ENCODE measurements at places on chromosomes 3 and 15.
A peak's percentile ranks its signal among the peaks of the same experiment; 100 is the strongest.

- DNase-seq = no peak
Measured at GRCh38 chr3:78647726-78648125, 1120.1 kb downstream of the ROBO1 start.

- DNase-seq = no peak
Measured at GRCh38 chr3:29755416-29755815, 474.5 kb downstream of the RBMS3 start.

DNA sequence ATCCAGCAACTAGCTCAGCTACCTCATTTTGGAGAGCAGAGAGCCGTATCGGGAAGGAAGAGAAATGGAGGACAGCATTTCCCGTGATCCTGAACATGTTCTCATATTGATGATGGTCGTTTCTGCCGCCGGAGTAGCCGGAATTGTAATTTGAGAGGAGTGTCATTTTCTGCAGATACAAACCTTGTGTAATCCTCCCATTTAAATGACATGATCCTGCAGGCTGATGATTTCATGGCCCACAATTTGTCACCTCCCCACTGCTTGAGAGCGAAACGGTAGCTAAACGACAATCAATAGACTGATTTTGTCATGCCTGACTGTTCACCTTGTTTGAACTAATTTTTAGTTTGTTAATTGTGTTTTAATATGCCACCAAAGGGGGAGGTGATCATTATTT is 126.5 kb upstream of the CNTN6 start:
- DNase-seq = no peak

- no peak for DNase-seq
Measured at GRCh38 chr3:146067048-146067447, 93.9 kb downstream of the PLOD2 start.

GRCh38 chr3:88005066-88005465 is 53.7 kb downstream of the CGGBP1 start:
- DNase-seq = no peak

DNA sequence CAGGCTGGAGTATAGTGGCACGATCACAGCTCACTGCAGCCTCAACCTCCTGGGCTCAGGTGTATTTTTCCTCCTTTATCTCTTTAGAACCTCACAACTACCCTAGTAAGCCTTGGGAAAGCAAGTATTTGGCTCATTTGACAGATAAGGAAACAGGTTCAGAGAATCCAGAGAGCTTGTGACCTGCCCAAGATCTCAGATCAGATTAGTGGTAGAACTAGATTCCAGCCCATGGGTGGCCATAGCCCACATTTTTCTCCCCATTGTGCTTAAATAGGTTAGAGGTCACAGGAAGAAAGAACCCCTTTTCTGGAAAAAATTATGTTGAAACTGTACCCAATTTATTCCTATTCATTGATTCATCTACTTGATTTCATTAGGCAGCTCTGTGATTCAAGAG is 64.3 kb downstream of the TSC22D2 start:
- DNase-seq = no peak

DNA sequence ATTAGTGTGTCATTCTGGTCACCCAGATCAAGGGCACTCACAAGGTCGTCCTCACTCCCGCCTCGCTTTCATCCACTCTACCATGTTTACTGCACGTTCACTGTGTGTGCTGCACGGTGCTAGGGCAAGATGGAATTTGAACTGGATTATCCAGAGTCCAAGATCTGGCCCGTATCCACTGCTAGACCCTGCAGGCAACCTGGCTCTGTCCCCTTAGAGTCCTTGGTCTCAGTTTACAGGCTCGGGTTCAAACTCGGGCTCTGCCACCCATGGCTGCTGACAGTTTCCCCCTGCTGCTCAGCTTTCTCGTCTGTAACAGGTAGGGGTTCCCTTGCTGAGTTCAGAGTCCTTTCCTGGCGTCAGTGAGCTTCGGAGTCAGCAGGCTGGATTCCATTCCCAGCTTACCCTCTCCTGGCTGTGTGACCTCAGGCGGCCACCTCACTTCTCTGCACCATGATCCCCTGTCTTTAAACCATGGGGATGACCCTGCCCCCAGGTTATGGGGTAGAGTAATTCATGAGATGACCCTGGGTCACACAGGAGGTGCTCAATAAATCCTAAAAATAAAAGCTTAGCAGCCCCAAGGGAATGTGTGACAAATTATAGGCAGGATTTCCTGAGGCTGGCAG is 79.6 kb upstream of the SLC6A6 start:
- no peak for DNase-seq

- no peak for DNase-seq
Measured at GRCh38 chr3:117405359-117405758, 695.8 kb downstream of the TUSC7 start.

- DNase-seq = peak; percentile 70
Measured at GRCh38 chr3:50356553-50356952, 2.8 kb downstream of the TMEM115 start.

DNA sequence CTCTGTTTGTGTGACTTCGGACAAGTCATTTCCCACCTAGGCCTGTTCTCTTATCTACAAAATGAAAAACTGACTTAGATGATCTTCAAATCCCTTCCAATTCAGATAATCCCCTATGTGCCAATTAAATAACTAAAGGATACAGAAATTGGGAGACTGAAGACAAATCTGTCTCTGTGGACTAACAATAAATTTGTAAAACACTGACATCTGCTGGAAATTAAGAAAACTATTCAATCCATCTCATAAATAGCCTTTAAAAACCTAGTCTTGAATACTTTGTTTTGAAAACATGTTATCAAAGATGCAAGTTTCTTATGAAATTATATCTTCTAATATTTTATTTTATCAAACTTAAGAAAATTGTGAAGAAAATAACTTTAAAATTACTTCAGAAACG is 38.3 kb downstream of the MTHFS start:
- DNase-seq = no peak

GRCh38 chr15:57235873-57236272 is 140.4 kb upstream of the CGNL1 start:
- no peak for DNase-seq

DNA sequence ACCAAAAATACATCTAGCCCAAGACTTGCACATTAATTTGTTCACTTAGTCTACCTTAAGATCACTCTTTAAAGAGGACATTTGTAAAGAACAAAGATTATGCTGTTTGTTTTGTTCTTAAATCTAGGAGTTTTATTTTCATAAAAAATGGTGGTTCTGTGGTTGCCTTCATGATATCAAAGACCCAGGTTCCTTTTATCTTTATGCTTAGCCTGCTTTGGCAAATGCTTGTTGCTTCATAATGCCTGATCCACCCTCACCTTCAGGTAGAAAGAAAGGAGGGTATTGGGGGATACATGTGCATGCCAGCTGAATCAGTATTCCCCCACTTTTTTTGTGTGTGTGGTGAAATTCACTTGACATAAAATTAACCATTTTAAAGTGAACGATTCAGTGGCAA is 48.5 kb downstream of the GTF2E1 start:
- no peak for DNase-seq

GRCh38 chr15:29568840-29569532 is 253.3 kb downstream of the TJP1 start:
- no peak for DNase-seq

- no peak for DNase-seq
Measured at GRCh38 chr3:71554649-71555048, 28.9 kb downstream of the FOXP1 start.

- no peak for DNase-seq
Measured at GRCh38 chr15:34304613-34305012, 33.0 kb downstream of the SLC12A6 start.

DNA sequence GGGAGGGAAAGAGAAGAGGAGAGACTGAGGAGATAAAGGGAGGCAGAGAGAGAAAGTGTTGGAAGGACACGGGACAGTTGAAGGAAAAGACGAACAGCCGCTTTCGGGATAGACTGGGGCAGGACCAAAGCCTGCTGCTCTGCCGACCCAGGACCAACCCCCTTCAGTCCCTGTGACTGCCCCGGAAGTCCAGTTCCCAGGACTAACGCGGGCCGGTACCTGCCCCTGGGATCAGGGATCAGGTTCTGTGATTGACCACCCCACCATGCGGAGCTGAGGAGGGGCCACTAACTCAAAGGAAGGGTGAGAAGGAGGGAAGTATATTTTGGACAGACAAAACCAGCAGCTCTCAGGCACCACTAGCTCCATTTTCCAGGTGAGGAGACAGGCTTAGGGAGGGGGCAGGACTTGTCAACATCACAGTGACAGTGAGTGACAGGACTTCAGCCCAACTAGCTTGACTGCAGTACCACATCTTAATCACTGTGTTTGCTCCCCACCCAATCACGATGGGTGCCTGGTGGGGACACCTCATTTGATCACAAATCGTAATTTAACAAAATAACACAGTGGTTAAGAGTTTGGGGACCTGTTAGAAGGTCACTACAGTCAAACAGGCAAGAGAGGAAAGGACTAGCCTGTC is 9.8 kb upstream of the EPHB3 start:
- no peak for DNase-seq

GRCh38 chr15:66850078-66850991 is 148.3 kb downstream of the SMAD6 start:
- DNase-seq = no peak

- no peak for DNase-seq
Measured at GRCh38 chr3:61300006-61300380, 48.7 kb upstream of the FHIT start.

- DNase-seq = no peak
Measured at GRCh38 chr3:112633757-112634156, 7.2 kb downstream of the CCDC80 start.

GRCh38 chr15:68834346-68834745 is 13.7 kb upstream of the ANP32A start:
- no peak for DNase-seq

DNA sequence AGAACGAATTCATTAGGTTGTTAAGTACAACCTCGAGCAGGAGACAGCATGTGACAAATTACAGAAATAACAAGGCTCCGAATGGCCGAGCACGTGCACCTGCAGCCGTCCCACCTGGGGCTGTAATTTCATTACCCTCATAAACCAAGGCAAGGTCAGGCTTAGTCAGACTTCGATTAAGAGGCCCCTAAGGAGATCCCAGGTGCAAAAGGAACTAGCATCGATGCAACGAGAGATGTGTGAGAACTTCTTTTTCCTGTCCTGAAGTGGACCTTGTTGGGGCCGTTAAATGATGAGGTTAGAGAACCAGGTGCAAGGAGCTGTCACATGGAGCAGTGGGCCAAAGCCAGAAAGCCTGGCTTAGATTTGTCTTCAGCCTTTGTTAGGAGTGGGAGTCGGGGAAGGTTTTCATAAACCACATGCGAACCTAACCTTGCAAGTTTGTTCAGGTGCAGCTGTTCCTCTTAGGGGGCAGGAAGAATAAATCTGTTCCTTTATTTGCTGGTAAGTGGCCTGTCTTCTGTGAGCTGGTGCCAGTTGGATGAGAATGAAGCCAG is 559.9 kb upstream of the MCTP2 start:
- no peak for DNase-seq

DNA sequence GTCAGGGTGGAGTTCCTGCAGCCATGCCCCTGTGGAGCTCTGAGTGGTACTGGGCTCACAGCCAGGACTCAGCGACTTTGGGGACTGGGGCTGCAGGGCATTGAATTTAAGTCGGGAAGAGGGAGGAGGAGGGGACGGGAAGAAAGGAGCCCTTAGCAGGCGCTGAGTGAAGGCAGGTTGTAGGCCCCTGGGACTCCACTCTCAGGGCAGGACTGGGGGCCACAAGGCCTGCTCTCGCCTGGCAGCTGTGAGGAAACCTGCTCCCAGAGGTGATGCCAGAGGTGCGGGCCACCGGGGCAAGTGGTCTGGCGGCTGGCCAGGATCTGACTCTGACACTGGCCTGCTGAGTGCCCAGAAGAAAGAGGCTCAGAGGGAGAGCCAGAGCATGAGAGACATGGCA is 73.5 kb downstream of the EPHB3 start:
- no peak for DNase-seq

DNA sequence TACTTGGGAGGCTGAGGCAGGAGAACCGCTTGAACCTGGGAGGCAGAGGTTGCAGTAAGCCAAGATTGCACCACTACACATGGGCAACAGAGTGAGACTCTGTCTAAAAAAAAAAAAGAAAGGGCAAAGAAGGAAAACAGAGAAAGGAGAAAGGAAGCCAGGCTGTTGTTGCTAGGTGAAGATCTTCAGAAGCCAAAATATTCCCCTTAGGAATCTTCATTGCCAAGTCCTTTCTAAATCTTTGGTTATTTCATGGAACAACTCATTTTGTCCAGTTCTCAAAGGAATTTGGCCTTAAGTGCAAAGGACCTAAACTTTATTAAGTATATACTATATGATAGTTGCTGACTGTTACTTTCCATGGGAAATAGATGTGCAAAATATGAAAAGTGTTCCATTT is 59.2 kb upstream of the OSBPL11 start:
- no peak for DNase-seq

- DNase-seq = peak; percentile 24
Measured at GRCh38 chr3:47578119-47578632, 489 bp downstream of the CSPG5 start.

DNA sequence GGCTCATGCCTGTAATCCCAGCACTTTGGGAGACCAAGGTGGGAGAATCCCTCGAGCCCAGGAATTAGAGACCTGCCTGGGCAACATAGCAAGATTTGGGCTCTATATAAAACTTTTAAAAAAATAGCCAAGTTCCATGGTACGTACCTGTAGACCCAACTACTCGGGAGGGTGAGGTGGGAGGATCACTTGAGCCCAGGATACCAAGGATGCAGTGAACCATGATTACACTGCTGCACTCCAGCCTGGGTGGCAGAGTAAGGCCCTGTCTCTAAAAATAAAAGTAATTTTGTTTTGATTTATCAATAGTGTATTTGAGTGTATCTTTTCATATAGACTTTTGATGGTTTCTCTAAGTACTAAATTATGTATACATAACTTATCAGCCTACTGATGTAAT is 63.1 kb downstream of the LSM3 start:
- no peak for DNase-seq

- no peak for DNase-seq
Measured at GRCh38 chr15:101723171-101723873, 951 bp downstream of the TARS3 start.

DNA sequence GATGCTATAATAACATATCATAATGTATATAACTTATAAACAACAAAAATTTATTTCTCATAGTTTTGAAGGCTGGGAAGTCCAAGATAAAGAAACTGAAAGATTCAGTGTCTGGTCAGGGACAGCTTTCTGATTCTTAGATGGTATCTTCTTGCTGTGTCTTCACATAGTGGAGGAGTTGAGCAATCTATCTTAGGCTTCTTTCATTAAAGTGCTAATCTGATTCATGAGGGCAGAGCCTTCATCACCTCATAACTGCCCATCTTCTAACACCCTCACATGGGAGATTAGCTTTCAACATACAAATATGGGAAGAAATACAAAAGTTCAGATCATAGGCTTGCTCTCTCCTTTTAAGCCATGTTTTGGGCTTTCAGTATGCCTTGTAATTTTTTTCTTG is 774.8 kb upstream of the EPHA6 start:
- no peak for DNase-seq

Data from gastrocnemius medialis (tissue), 4 donors.